Stimulated activated effector memory CD8-positive, alpha-beta T cell treated with anti-CD3 and anti-CD28 coated beads, Interleukin-12 subunit alpha, Interleukin-12 subunit beta, amount 100 ng/mL, for 72 hours (primary cell): ENCODE measurements at places on chromosomes 5 and 9.

- DNase-seq, result no peak
Observed at GRCh38 chr5:171640480-171640879, 145.1 kb upstream of the SMIM23 start.

- no peak for DNase-seq
Observed at GRCh38 chr9:107148216-107148615, 134.9 kb upstream of the RAD23B start.

DNA sequence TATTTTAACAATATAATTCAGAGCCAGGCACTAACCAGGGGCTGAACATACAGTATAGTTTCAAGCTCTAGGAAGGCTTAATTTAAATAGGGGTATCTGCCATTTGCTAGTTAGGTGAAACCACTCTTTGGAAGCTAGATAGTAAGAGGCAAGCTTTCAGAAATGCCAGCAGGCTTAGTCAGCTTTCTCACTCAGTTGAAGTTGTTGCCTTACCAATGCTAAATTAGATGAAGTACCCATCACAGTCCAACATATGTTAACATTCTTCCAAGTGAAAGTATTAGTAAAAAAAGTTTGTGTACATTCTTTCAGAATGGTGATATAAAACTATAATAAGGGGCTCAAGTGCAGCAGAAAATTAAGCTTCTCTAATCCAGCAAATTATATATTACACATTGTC lies 215.0 kb downstream of the CNTLN start:
- no peak for DNase-seq

GRCh38 chr5:170750791-170751190 lies 32.7 kb upstream of the GABRP start:
- DNase-seq, result no peak

DNA sequence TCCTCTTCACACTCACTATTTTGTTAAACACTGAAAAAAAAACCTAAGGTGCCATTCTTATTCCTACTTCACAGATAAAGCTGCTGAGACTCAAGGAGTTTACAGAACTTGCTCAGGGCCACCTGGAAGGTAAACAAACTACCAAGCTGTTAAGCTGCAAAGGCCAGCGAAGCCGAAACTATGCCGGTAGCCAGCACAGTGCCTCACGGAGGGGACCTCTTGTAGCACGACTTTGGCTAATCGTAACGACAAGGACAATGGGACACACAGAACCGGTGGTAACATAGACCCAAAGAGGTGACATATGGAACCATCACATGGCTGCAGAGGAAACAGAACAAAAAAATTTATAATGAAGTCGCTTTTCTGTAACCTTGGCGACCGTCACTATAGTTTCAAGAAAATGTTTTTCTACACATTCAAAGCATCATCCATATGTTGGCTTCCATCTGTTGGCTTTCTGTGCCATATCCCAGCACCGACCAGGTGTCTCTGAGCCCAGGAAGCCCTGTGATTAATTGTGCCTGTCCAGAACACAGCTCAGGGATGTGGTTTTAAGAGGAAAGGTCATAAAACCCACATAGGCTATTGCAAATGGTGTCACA lies 60.3 kb downstream of the S1PR3 start:
- no peak for DNase-seq

DNA sequence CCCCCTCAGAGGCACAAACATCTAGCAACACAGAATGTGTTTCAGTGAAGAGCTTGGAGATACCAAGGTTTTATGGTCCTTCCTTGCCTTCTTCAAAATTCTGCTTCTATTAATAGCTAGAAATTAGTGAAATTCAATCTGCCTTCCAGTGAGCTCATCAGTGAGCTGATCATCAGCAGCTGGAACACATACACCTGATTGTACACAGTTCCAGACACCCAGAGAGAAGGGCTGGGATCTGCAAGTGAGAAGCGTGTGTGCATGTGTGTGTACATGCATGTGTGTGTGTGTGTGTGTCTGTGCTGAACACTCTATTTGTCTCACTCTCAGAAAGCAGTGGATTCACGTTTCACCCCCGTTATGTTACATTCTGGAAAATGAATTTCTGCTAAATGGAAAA lies 28.5 kb downstream of the CFAP90 start:
- no peak for DNase-seq

DNA sequence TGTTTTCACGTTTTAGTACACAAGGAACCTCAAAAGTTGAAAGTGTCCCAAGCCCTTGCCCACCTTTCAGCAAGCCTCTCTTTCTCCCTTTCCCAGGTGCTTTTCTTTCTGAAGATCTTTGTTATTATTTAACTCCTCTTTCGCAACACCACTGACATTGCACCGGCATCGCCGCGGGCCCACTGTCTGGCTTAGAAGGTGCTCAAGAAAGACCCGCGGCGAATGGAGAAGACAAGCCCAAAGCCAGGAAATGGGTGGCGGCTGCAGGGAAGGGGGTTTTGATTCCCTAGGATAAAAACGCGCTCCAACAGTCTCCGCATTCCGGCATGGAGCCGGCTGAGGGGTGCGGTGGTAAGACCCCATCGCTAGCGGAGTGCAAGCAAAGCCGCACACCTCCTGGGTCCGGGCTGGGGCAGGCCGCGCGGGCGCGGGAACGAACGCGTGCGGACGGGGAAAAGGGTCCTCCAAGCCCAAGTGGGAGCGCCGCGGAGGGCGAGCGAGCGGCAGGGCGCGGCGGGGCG lies 404 bp upstream of the AFAP1L1 start:
- no peak for DNase-seq

DNA sequence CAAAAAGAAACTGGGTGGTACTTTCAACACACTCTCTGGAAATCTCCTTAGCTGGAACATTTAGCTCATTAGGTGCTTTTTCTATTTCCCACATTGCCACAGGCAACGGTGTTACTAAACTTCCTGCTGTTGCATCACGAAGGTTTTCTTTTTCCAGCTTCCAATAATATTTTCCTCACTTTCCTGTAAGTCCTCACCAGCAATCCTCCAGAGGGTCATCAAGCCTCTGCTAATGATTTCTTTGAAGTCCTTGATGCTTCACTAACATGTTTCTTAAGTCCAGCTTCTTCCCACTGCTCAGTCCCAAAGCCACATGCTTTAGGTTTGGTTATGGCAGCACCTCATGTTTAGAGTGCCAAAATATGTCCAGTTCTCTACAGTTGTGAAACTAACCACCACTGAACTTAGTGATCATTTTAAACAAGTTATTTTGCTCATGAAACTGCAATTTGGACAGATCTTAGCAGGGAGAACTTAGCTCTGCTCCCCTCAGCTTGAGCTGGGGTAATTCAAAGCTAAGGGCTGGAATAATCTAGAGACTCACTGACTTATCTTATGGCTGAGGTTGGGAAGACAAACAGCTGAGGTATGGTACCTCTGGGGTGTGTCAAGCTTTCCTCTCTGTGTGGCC lies 39.9 kb upstream of the RETREG1 start:
- DNase-seq, result no peak

DNA sequence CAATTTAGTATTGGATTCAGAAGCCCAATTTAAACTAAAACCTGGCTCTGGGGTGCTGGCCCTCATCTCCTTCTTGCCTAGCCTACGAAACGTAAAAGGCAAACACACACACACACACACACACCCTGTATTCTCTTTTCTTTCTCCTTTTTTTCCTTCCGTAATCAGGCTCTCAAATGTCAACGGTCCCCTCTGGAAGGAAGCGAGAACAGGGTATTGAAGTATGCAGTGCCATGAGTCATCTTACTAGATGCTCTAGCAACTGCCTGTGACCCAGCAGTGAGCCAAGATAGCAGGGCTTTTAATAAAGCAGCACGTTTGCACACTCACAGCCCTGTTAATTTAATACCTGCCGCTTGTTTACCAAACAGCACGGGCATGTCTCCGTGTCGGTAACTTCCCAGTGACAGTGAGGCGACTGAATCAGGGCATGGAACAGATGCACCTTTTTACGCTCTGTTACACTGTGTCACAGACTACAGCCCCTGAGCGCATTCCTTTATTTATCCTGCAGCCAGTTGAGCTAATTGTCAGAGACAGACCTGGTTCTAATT lies 243.8 kb downstream of the BNC2 start:
- no peak for DNase-seq

GRCh38 chr9:30932226-30932625 lies 1452.2 kb upstream of the ACO1 start:
- DNase-seq, result no peak
